Spleen (tissue), 13 donors: ENCODE measurements at places on chromosomes 11 and 22. TPM values are rescaled to one million over a fixed set of nuclear protein-coding genes. Genes with fewer than 3 reads are reported as not detected.
A peak's percentile ranks its signal among the peaks of the same experiment; 100 is the strongest.

GRCh38 chr11:58057481-58057880 lies 26.7 kb downstream of the OR6Q1 start:
- DNase-seq: no peak

DNA sequence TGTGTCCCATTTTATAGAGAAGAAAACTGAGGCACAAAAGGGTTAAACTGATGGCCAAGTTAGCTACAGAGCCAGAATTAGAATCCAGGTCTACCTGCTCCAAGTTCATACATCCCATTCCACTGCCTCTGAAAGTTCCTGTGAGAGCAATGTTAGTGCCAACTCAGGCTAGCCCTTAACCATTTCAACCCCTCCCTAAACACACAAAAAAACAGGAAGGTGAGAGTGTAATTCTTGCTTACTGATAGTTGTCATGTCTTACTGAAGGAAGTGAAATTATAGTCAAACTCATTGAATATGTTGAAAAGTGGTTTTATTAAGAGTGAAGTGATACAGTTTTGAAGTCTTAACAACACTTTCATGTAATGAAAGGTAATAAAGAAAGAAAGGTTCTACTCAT lies 2.9 kb upstream of the E2F8 start:
- DNase-seq: no peak

DNA sequence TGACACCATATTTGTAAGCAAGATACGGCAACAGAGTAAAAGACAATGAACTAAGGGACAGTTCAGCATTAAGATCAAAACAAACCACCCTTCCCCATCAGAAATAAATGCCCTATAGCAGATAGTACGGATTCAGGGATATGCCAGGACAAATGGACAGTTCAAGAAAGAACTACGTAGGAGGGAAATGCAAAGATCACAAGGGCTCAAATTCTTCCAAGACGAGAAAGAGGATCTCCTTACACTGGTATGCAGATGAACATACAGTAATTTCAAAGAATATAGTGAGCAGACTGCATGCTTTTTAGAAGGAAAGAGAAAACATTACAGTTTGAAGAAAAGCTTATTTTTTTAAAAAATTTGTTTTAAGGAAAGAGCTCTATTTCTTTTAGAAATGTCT lies 124.7 kb upstream of the APOA1 start:
- no peak for DNase-seq

DNA sequence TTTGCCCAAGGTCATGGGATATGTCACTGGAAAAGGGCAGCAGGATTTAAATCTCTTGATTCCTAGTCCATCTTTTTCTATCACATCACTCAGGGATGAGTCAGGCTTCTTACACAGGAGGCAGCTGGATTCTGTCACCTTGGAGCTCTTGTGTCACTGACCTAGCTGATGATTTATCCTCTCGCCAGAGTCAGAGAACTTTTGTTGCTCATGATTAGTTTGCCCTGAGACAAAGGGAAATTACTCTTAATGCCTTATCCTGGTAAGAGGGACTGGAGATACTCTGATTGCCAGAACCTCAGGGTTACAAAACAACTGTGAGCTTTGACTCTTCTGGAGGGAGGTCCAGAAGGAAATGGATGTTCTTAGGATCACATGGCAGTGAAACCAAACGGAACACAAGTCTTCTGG lies 10.1 kb downstream of the COA4 start:
- DNase-seq: no peak

DNA sequence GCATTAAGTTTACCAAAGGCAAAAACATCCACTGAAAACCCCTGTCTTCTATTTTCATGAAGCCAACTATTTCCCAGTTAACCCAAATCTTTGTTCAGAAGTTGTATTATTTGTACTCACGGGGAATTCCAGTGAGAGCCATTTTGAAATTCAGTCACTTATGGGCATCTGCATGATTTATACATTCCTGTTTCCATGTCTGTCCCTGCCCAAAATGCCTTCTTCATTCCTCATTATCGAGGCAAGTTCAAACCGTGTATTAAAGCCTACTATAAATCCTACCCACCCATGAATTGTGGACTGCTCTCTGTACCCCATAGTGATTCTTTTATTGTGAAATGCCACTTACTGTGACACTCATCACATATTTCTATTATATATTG lies 772.7 kb downstream of the DLG2 start:
- no peak for DNase-seq

- no peak for DNase-seq
Measured at GRCh38 chr11:9118277-9118676, 26.9 kb upstream of the SCUBE2 start.

GRCh38 chr11:58905721-58906547 lies 33.4 kb upstream of the GLYATL1 start:
- no peak for DNase-seq

DNA sequence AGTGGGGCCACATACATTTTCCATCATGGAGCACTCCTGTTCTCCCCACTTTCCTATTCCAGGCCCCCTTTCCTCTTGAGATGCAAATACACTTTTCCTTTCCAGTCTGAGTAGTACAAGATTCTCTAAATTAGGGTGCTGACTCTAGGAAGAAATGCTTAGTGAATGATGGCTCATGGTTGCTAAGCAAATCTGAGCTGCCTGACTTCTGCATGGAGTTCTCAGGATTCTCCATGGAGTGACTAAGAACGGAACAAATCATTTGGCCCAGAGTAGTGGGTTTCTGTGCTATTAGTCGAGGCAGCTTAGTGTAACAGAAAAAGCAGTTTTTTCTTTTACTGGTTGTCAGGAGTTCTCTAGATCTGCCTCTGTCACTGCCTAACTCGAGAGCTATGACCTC lies 65.4 kb upstream of the NTM start:
- DNase-seq: no peak

DNA sequence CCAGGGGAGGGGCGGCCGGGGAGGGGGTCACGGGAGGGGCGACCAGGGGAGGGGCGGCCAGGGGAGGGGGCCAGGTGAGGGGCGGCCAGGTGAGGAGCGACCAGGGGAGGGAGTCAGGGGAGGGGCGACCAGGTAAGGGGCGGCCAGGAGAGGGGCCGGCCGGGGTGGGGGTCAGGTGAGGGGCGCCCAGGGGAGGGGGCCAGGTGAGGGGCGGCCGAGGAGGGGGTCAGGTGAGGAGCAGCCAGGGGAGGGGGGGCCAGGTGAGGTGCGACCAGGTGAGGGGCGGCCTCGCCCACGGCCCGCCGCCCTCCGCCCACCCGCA lies 355 bp downstream of the TESMIN start:
- DNase-seq: no peak

GRCh38 chr11:126307706-126308105 lies 3.8 kb downstream of the DCPS start:
- DNase-seq: no peak

GRCh38 chr11:88604260-88604659 lies 266.7 kb upstream of the CTSC start:
- DNase-seq: no peak

DNA sequence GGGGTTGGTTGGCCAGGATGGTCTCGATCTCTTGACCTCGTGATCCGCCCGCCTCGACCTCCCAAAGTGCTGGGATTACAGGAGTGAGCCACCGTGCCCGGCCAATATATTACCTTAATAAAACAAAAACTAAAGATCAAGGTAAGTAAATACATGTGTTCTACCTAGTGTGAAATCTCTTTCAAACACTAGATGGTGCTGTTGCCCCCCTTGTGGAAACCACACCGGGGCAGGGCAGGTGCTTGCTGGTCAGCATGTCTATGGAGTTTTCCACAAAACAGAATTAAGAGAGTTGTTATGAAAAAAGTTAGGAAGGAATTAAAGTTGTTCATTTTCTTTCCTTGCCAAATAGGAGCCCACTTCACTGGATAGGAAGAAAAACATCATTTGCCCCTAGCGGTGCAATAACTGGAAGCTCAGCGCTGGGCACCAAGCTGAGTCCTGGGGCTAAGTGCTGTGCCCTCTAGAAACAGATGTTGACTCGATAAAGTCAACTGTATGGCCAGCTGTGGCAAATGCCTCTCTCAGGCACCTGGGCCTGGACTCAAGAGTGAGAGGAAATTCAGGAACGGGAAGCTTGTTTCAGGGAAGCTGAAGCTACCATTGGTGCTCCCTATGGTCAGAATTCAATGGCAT lies 6.3 kb upstream of the KCNJ5 start:
- DNase-seq: no peak

- no peak for DNase-seq
Measured at GRCh38 chr11:128036556-128037093, 550.7 kb downstream of the ETS1 start.

DNA sequence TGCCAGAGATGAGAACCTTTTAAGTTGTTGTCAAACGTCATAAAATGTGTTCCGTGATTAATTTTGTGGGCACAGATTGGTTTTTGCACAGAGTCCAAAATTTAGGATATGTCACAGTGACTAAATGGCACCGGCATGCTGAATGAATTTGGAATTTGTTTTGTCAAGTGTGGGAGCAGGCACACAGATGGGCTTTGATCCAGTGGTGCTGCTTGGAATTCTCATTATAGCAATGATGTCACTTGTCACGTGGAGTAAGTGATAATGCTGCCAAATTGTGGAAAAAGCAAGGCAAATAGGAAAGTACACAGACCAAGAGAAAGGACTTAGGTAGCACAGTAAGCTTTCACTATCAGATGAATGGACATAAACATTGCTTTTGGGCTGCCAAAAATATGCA lies 8.0 kb upstream of the LIN7C start:
- DNase-seq: no peak

- no peak for DNase-seq
Measured at GRCh38 chr11:74084796-74085541, 76.1 kb upstream of the UCP3 start.

- DNase-seq: no peak
Measured at GRCh38 chr11:11415901-11416300, 62.9 kb upstream of the CSNK2A3 start.

GRCh38 chr22:22376352-22376706 lies 131.7 kb downstream of the VPREB1 start:
- no peak for DNase-seq

GRCh38 chr11:110951950-110952503 lies 239.8 kb upstream of the ARHGAP20 start:
- no peak for DNase-seq

- DNase-seq: peak; percentile 64
Measured at GRCh38 chr11:46272816-46273427, 4.5 kb upstream of the CREB3L1 start.

DNA sequence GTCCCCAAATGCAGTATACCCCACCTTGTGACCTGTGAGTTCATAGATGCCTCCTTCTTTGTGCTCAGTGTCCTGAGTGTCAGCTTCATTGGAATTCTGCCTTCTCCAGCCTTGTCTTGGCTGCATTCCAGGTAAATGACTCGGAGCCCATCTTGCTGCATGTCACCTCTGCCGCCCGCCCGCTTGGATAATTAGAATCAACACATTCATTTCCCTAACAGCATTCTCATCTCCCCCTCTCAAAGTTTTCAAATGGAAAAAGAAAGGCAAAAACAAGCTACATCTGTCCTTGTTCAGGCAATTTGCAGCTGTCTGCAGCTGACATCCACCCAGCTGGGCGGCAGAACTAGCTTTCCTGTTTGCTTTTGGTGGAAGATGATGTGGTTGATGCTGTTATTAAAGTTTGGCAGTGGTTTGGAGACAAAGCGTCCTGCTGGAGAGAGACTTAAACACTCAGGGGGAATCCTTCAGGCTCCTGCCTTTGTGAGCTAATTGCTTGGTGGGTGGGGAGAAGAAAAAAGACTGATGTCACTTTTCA lies 198.8 kb upstream of the SEZ6L start:
- DNase-seq: no peak

GRCh38 chr11:95922099-95922498 lies 1.8 kb downstream of the MTMR2 start:
- no peak for DNase-seq

DNA sequence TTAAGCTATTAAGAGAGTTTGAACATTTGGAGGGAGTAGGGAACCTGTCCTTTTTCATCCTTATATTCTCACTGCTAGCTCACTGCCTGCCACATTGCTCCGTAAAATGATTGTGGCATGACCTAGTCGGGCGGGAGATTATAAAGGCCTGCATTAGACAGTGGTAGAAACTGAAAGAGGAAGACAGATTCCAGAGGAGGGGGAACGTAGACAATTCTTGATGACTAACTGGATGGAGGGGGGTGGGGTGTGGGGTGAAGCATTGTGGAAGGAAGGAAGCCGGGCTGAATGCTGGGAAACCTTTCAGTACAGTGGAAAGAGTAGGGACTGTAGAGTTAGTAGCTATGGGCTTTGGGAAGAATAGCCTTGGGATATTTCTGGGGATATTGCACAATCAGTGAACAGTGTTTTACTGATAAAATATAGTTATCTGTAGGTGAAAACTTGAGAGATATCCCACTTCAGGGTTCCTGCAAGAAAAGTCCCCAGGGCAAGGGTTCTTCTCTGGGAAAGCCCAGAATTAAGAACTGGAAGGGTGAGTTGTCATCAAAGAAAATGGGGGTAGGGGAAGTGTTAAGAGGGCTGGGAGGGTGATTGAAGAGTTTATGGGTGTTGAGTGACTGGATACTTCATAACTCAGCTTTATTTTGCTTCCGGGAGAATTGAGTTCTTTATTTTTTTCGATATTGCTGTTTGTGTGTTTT lies 2.1 kb downstream of the MED15 start:
- peak; percentile 79 for DNase-seq

DNA sequence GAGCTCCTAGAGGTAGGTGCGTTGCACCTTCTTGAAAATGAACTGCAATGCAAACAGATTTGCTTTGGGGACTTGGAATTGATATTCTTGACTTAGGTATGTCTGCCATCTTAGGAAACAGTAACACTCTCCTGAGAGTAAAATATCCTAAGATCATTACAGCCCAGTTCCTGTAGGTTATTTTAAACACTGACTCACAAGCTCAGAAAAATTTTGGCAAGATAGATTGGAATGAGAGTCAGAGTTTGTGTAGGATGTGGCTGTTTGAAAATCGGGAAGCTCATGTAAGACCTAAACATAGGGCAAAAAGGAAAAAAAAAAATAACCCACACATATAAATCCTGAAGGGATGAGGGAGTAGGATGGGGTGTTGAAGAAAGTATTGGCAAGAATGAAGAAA lies 377.0 kb upstream of the LRRC4C start:
- no peak for DNase-seq

DNA sequence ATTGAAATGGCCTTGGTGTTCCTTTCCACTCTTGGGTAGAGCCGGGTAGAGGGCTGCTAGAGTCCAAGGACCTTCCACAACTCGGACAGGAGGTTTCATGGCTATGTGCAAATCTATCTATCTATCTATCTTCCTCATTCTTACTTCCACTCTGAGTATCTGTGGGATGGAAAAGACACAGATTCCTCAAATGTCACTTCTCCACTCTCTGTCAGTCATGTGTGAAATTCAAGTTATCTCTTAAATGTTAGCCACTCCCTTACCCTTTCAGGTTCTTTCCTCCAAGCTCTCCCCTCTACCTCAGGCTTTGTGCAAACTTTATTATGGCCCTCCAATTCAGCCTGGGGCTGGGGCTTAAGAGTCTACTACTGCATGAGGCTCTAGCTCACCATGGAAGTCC lies 84.3 kb downstream of the GDPD4 start:
- no peak for DNase-seq

Gene NAALADL1
- 19.2 TPM for polyA plus RNA-seq

Gene HPX
- polyA plus RNA-seq: 1.4 TPM

Gene RFPL1
- polyA plus RNA-seq: 0.11 TPM

Gene CBLIF
- not detected for polyA plus RNA-seq

Gene PAK1
- 11.0 TPM for polyA plus RNA-seq

Gene MMP12
- 1.7 TPM for polyA plus RNA-seq

Gene ADSL
- 39.1 TPM for polyA plus RNA-seq

Gene C11orf87
- polyA plus RNA-seq: 0.02 TPM

Gene BACE1
- 2.6 TPM for polyA plus RNA-seq
